ENCODE measurements at places on chromosomes 1 and 21.

GRCh38 chr21:41598561-41599431 is 90.8 kb upstream of the TMPRSS2 start:
- no peak overlapping the region for H3K27ac ChIP-seq
- H3K4me3 ChIP-seq, result no peak overlapping the region
- no peak for DNase-seq
- H3K4me1 ChIP-seq, result peaks cover 7% of the 10 kb centered on the region
- H3K27me3 ChIP-seq, result peaks cover 50% of the 10 kb centered on the region

GRCh38 chr1:99704356-99704816 is 58.5 kb downstream of the PALMD start:
- peak overlapping the region; percentile 55 for H3K4me3 ChIP-seq
- no peak for DNase-seq
- H3K36me3 ChIP-seq, result no peaks in the 10 kb centered on the region
- peaks cover 13% of the 10 kb centered on the region for H3K4me1 ChIP-seq

DNA sequence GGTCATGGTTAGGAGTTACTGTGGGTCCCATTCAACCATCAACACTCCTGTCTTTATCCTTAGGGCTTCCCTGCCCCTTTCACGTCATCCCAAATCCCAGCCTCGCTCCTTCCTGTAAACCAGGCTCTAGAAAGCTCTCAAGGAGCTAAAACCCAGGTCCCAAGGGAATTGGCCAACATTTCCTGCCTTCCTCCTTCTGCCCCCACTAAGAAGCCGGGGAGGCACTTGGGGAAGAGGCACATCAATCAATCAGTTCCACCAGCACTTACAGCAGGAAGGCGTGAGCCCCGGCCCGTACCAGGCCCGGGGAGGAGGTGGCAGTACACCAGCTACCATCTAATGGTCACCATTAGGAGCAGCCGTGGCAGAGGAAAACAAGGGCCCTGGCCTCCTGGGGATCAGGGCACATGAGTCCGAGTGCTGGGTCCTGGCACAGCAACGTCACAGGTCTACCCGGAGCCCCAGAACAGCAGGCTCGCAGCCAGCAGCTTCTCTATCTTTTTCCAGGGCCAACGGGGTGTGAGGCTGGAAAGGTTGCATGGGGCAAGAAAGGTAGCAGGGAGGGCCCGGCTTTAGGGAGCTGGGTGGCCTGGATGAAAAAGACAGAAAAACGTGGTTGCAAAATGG is 108.6 kb downstream of the CASZ1 start:
- peak overlapping the region; percentile 69 for H3K4me3 ChIP-seq
- H3K27me3 ChIP-seq, result no peaks in the 10 kb centered on the region
- no peak overlapping the region for H3K27ac ChIP-seq
- no peak for DNase-seq

- no peaks in the 10 kb centered on the region for H3K27me3 ChIP-seq
- H3K4me1 ChIP-seq, result peaks cover 17% of the 10 kb centered on the region
- H3K4me3 ChIP-seq, result no peak overlapping the region
- peaks cover 11% of the 10 kb centered on the region for H3K36me3 ChIP-seq
- no peak for DNase-seq
- peak overlapping the region; percentile 92 for H3K27ac ChIP-seq
Observed at GRCh38 chr21:44051462-44051941, 39.4 kb downstream of the TRAPPC10 start.

DNA sequence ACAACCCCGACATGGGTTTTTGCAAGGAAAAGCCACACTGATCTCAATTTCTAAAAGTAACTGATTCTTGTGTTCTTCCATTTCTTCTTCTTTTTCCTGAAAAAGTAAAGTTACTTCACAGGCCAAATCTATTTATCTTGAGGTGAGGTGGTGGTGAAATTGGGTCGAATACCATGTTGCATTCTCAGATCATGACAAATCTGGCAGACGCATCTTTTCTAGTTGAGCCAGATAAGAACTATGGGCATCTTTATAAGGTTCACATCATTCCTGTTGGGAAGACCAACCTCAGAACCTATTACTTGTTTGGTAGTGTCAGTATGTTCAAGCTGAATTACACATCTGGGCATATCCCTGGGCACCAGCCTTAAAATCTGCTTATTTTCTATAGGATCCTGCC is 78.6 kb upstream of the USP25 start:
- H3K36me3 ChIP-seq, result no peaks in the 10 kb centered on the region
- no peak overlapping the region for H3K4me3 ChIP-seq
- peaks cover 24% of the 10 kb centered on the region for H3K27me3 ChIP-seq
- H3K4me1 ChIP-seq, result no peaks in the 10 kb centered on the region
- H3K27ac ChIP-seq, result no peak overlapping the region
- no peak for DNase-seq

DNA sequence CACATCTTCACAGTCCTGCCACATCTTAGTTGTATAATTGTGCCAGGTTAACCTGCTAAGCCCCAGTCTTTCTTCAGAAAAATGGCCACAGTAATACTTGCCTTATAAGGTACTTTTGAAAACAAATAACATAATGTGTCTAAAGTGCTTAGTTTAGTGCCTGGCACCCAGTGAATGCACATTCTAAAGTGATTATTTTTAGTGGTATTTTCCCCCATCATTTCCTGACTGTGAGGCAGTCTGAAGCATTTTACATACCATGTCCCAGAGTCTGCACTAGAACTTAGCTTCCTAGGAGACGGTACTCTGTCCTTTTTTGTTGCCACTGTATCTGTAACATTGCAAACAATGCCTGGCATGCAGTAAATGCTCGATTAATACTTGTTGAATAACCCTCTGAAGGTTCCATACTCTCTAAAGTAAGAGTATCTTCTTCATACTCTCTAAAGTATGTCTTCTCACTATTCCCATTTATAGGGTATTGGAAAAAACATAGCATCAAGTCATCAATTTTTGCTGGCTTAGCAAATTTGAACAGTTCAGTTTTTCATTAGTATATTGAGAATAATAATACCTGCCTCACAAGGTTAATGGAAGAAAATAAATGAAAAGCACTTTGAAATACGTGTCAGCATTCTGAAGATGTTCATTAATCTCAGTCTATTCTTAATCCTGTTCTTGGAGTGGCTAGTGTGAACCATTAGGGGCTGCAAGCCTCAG is 43.7 kb downstream of the FMO3 start:
- H3K27ac ChIP-seq, result no peak overlapping the region
- no peak overlapping the region for H3K4me3 ChIP-seq
- peaks cover 41% of the 10 kb centered on the region for H3K27me3 ChIP-seq
- H3K36me3 ChIP-seq, result no peaks in the 10 kb centered on the region
- H3K4me1 ChIP-seq, result peaks cover 3% of the 10 kb centered on the region

DNA sequence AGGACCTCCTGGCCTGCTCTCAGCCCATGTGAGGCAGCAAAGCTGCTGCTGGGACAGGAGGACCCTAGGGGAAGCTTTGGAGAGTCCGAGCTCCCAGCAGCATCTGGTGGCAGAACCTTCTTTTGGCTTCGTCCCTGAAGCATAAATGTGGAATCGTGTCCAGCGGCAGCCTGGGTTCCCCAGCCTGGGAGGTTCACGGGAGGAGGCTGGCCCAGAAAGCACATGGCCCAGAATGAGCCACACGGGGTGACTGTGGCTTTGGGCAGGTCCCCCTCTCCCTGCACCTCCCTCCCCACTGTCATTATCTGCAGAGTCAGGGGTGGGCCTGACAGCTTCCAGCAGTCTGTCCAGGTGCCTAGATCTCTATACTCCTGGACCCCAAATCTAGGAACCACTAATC is 318.1 kb upstream of the VAMP3 start:
- DNase-seq, result no peak
- H3K4me3 ChIP-seq, result no peak overlapping the region
- no peak overlapping the region for H3K27ac ChIP-seq
- H3K36me3 ChIP-seq, result no peaks in the 10 kb centered on the region

Data from T-helper 17 cell (primary cell).